ENCODE measurements at places on chromosomes 7 and 10.

DNA sequence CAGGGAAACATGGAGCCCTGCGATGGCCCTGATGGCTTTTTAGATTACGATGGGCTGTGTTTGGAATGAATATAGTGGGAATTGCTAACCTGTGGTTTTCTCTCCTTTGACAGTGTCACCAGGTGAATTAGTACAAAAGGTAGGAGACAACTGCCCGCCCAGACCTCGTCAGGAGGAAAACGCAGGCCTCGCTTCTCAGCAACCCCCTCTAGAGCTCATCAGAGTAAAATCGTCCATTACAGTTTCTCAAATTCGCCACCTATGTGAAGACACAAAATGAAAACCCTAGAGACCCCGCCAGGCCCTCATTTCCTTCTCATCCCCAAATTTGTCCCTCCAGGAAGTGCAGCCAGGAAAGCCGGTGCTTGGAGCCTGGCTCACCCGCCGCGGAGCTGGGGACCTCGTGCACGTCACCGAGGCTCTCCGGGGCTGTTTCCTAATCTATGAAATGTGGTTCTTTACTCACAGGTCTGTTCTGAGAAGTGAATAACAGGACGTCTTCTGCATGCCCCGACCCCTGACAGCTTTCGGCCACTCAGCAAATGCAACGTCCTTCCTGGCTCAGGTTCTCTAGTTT lies 143.7 kb downstream of the VIPR2 start:
- no peak for DNase-seq

DNA sequence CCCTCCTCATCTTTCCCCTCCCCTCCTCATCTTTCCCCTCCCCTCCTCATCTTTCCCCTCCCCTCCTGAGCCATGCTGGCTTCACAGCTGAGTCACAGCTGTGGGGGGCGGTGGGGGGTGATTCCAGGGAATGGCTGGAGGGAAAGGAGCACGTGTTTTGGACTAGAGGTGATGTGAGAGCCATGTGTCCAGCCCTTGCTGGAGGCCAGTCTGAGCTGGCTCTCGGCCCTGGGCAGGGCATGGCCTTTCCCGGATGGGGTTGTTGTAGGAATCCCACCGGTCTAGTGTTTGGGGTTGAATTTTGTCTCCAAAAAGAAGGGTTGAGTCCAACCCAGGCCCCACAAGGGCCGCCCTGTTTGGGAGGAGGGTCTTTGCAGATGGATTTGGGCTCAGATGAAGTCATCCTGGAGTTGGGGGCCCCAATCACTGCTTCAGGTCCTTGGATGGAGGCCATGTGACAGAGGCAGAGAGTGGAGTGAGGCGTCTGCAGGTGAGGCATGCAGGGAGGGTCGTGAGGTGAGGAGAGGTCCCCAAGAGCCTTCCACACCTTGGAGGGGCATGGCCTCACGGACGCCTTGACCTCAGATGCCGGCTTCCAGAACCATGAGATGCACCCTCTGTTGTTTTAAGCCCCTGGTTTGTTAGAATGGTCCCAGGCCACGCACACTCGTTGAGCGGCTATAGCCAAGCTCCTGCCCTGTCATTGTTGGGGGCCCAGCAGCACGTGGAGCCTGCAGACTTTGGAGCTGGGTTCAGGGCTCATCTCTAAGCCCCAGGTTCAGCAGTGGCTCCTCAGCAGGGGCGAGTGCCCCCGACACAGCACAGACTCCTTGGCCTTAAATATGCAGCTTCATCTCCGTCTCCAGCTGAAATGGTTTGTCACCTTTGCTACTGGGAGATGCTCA lies 101.6 kb downstream of the DNAJB6 start:
- no peak for DNase-seq

GRCh38 chr7:139680676-139681462 lies 96.9 kb downstream of the HIPK2 start:
- peak; percentile 97 for DNase-seq

DNA sequence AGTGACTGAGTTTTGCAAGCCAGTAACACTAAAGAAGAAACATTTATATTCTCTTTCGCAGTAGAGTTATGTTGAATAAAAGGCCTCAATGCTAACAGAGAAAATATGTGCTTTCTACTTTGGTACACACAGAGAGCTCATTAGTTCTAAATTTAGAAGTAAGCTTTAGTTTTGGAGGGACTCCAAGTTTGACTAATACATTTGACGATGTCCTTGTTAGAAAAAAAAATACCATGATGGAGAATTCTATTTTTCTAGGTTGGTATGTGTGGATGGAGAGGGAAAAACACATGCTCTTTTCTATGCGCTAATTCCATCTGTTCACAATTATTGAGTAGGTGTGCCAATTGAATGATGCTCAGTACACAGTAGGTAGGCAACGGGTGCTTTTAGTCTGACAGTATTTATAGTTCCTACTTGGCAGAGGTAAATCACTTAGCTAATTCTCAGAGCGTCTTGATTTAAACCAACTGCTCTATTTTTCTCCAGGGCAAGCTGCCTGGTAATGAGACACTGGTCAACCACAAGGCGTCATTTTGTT lies 327.2 kb upstream of the AKR1E2 start:
- peak; percentile 40 for DNase-seq

- DNase-seq, result peak; percentile 61
Measured at GRCh38 chr7:16708980-16709379, 44.6 kb upstream of the TSPAN13 start.

GRCh38 chr10:69738858-69739435 lies 62.8 kb upstream of the COL13A1 start:
- DNase-seq, result no peak

- peak; percentile 11 for DNase-seq
Measured at GRCh38 chr10:96714031-96714590, 6.2 kb downstream of the PIK3AP1 start.

- no peak for DNase-seq
Measured at GRCh38 chr7:120837599-120837998, 20.3 kb downstream of the TSPAN12 start.

GRCh38 chr10:132420981-132421846 lies 24.2 kb downstream of the PWWP2B start:
- DNase-seq, result no peak

Measured in mammary epithelial cell (primary cell).